ENCODE measurements at places on chromosomes 11 and 22.

DNA sequence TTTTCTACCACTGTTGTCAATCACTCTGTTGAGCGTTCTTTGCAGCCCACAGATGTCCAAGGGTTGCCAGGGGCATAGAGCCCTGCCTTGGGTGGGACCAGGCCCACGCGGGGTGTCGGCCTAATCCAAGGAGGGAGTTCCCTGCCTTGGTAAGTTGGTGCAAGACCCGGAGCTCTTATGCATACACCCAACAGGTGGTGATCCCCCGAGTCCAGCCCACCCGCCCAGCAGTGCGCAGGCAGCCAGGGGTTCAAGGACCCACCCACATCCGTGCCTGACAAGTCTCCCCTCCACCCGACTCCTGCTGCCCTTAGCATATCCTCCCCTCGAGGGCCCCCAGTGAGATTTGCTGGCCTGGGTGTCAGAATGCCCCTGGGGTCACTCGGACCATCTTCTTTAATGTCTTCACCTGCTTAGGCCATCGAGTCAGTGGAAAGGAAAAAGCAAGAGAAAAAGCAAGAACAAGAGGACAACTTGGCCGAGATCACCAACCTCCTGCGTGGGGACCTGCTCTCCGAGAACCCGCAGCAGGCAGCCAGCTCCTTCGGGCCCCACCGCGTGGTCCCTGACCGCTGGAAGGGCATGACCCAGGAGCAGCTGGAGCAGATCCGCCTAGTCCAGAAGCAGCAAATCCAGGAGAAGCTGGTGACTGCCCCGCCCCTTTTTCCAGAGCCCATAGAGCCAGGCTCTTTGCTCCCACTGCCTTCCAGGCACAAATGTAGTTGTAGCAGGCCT is 12.2 kb downstream of the RIBC2 start:
- DNase-seq: no peak

DNA sequence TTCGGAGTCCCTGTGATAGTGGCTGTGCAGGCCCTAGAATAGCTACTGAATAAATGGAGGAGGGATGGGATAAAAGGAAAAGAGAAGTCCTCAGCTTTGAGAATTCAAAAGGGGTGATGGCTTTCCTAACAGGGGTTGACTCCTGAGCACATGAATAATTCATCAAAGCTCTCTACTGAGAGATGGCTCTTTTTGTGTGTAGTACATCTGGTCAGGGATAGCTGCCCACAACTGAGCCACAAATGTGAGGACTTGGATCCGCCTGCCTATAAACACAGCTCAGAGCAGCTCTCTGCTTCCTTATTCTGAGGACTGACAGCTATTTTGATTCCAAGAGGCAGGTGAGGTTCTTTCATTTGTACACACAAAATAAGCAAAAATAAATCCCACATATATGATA is 82.3 kb downstream of the USP35 start:
- DNase-seq: no peak

DNA sequence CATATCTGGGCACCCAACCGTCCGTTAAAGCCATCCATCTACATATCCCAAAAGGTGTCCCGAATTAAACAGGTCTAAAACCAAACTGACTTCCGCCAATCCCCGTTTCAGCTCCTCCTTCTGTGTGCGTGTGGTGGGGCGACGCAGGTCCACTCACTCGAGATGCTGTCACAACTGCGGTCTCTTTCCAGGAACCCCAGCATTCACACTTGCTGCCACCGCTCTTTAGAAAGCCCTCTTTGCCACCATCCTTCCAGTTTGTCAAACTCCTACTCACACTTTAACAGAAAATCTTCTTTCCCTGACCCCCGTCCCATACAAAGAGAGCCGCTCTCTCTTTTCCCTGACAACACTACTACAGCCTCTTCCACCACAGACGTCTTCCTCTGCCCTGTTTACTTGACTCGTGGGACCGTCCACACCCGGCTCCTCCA is 467 bp downstream of the ESS2 start:
- DNase-seq: peak; percentile 43

DNA sequence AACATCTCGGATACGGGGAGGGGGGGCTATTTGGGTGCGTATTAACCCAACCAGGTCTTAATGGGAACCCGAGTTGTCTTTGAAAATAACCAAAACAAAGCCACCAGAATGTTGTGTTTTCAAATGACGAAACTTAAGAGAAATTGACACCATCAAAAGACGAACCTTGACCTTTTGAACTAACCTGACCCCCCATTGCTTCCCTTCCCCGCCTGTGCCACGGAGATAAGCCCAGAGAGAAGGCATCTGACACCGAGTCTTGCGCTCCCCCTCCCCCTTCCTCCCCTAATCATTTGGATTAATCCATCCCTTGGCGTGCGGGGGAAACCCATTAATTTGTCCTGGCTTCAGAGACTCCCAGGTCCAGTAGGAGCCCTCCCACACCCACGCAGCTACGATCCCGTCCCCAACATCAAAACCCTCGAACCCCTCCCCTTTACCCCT is 4.5 kb upstream of the GCAT start:
- no peak for DNase-seq

- DNase-seq: no peak
Observed at GRCh38 chr11:26651916-26652315, 69.9 kb downstream of the SLC5A12 start.

DNA sequence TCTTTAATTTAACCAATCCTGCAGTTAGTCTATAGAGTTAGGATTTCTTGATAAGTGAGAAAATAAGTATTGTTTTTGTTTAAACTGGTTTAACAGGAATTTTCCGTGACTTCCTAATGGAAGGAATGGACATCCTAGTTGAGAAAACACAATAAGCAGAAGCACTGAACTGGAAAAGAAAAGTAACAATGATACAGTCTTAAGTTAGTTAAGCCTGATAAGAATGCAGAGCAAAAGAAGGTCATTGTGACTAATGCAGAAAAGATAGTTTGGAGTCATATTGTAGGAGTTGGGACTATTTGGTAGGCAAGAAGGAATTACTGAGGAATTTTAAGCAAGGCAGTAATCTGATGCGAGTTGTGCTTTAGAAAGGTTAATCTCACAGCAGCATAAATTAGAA is 11.7 kb downstream of the RNF141 start:
- no peak for DNase-seq

GRCh38 chr11:61711498-61711897 is 31.3 kb downstream of the DAGLA start:
- no peak for DNase-seq

- no peak for DNase-seq
Observed at GRCh38 chr11:118746988-118747585, 43.9 kb downstream of the DDX6 start.

GRCh38 chr11:27242591-27242990 is 120.4 kb downstream of the CCDC34 start:
- DNase-seq: no peak

- DNase-seq: no peak
Observed at GRCh38 chr11:13288375-13289029, 10.9 kb downstream of the BMAL1 start.

DNA sequence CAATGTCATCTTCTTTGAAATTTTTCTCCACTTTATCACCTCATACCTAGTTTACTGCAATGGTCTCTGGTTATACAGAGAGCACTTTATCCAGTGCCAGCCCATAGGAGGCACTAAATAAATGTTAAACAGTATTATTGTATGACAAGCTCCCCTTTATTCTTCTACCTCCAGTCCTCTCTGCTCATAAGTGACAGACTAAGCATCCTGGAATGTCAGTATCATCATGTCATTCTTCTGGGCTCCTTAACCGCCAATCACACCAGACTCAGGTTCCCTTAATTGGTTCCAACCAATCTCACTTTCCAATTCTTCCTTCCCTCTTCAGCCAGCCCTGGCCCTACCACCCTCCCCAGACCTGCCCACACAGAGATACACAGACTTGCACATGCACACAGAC is 93.1 kb downstream of the RPL27A start:
- DNase-seq: no peak

GRCh38 chr11:16607675-16608644 is 130.5 kb upstream of the C11orf58 start:
- DNase-seq: no peak

GRCh38 chr11:36350137-36350513 is 54.0 kb downstream of the PRR5L start:
- no peak for DNase-seq

DNA sequence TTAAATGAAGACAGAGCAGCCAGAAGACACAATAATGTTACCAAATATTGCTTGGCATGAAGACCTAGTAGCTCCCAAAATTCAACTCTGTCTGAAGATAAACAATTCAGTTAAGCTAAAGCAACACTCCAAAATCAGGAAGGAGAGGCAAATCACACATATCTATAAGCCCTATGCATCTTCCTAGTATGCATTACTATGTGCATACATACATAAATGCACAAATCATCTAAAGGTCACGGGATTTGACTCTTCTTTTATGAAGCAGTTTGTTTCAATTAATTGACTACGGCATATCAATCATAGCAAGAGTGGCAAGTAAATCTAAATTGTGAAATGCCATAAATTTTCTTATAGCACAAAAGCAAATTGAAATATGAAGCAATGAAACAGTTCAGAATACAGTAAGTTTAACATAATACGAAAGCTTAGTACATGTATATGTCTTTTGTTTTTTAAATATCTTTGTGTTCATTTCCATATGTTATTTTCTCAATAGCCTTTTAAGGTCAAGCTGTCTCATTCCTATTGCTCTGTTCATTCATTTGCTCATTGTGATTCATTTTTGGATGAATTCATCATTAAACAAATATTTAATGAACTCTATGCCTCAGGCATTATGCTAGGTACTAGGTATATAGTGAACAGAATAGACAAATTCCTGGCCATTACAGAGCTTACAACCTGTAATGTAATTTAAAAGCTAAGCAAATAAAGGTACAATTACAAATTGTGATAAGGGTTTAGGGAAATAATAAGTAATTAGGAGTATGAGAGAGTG is 540.5 kb downstream of the DLG2 start:
- no peak for DNase-seq

GRCh38 chr22:49057910-49058309 is 769.8 kb downstream of the BRD1 start:
- DNase-seq: no peak

- DNase-seq: no peak
Observed at GRCh38 chr11:86720546-86720945, 48.1 kb upstream of the ME3 start.

GRCh38 chr22:29071261-29072045 is 1.4 kb upstream of the KREMEN1 start:
- DNase-seq: peak; percentile 42

DNA sequence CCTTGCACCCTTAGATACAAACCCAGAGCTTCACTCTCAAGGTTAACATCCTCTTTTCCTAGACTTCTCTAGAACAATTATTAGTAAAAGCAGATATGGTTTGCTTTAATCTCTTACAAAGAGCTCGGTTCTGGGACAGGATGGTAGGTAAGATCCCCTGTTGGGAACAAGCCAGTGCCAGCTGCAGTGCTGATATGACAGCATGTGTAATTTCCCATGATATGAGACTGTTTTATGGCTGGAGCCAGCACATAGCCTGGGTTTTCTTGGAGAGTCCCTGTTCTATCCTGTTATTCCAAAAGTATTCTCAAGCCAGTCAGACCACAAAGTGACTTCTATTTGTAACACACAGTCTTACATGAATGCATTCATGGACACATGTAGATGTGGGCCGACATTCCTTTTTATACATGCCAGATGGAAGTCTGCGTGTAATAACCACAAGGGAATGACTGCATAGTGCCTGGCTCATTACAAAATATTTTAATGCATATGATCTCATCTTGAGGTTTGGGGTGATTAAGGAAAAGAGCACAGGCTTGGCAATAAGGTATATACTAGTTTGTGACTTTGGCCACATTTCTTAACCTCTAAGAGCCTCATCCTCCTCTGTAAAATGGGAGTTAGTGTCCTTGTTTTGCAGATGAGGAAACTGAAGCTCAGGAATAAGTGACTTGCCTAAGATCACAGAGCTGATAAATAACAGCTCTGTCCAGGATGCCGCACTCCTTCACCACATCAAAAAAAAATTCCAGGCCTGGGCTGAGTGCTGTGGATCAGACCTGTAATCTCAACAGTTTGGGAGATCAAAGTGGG is 21.8 kb downstream of the CLMP start:
- no peak for DNase-seq

GRCh38 chr11:80846979-80847378 is 1406.1 kb upstream of the TENM4 start:
- no peak for DNase-seq

GRCh38 chr22:40211476-40212054 is 33.8 kb downstream of the TNRC6B start:
- DNase-seq: no peak

DNA sequence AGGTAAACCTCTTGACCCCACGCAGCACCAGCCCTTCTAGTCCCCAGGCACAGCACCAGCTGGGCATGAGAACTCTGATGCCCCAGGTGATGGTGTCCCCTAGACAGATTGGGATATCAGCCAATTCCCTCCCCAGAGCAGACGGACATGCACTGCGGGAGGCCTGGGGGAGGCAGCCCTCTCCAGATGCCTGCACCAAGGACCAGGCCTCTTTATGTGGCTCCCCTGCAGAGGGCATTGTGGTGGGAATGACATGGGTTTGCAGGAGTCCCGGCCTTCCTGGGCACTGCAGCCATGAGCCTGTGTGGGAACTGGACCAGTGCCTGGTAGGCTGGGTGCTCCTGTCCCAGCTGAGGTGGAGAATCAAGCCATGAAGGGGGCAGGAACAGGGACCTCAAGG is 25.9 kb downstream of the PPM1F start:
- DNase-seq: no peak

GRCh38 chr11:95229993-95230809 is 801 bp downstream of the SESN3 start:
- DNase-seq: peak; percentile 35

- DNase-seq: no peak
Observed at GRCh38 chr11:86418106-86418505, 43.4 kb downstream of the CCDC81 start.

DNA sequence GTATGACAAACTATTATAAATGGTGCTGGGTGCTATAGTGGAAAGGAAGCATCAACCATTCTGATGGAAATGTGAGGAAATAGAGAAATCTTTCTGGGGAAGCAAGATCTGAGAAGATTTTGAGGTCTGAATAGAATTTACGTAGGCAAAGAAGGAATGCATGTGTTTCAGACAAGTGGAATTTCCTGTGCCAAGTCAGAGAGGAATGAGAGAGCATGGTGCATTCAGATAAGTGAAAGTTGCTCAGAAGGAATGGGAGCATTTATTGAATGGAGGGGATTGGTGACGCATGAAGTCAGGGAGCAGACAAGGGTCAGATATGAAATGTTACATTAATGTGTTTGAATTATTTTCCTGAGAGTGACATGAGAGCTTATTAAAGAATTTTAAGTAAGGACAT is 725.5 kb downstream of the METTL15 start:
- no peak for DNase-seq

GRCh38 chr22:27662359-27663301 is 138.9 kb downstream of the MN1 start:
- no peak for DNase-seq
